Ureter (tissue), 1 donor: ENCODE measurements at places on chromosomes 1 and 21. TPM values are rescaled to one million over a fixed set of nuclear protein-coding genes. Genes with fewer than 3 reads are reported as not detected.

DNA sequence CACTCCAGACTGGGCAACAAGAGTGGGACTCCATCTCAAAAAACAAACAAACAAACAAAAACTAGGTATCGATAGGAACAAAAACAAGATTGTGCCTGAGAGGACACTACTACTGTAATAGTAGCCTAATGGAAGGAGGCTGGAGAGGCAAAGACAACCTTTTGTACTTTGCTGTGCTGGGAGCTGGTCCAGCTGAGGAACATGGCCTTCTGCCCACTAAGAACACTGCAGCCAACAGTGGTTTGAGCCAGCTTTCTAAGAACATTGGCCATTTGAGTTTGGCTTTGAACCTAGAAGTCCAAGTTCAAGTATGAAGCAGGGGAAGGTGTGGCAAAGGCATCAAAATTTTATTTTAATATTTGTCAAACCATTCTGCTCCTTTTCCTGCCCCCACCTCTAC lies 22.7 kb upstream of the RGS8 start:
- no peak for DNase-seq

DNA sequence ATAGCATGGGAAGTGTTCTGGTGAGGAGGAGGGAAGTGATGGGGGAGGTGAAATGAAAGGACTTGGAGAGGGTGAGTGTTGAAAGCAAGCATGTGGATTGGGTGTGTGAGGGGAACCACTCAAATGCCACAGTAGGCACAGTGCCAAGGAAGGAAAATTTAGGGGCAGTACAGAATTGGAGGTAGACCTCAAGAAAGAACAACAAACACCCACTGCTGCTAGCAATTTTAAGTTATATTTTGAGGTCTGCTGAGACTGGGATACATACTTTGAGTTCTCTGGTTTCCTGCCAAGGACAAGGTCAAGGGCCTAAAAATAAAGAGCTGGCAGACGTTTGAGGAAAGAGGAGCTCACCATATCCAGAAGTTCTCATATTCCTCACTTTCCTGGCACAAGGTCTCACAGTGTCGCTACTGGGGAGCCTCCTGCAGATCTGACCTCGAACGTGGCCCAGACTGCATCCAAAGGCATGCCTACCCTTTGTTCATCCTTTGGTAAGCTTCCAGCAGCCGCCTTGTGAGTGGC lies 104.0 kb downstream of the BRINP2 start:
- DNase-seq, result peak; percentile 46

DNA sequence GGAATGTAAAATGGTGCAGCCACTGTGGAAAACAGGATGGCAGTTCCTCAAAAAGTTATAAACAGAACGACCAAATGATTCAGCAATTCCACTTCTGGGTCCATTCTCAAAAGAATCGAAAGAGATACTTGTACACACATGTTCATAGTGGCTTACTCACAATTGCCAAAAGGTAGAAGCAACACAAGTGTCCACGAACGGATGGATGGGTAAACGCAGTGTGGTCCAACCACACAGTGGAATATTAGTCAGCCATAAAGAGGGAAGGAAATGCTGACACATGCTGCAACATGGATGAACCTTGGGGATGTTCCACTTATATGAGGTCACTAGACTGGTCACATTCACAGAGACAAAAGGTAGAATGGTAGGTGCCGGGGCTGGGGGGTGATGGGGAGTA lies 5.3 kb downstream of the KRTAP10-1 start:
- DNase-seq, result no peak

DNA sequence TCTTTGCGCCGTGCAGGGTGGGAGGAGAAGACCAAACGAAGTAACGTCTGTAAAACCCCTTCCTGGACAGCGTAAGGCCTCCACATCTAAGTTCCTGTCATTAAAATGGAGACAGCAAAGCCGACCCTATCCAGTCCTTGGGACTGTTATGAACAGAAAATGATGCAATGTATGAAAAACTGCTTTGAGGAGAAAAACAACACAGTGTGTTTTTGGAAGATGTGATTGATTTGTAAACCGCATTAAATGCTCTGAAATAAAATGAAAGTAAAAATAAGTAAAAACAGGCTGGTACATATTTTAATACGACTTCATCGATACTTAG lies 827 bp upstream of the URB1 start:
- DNase-seq, result no peak

DNA sequence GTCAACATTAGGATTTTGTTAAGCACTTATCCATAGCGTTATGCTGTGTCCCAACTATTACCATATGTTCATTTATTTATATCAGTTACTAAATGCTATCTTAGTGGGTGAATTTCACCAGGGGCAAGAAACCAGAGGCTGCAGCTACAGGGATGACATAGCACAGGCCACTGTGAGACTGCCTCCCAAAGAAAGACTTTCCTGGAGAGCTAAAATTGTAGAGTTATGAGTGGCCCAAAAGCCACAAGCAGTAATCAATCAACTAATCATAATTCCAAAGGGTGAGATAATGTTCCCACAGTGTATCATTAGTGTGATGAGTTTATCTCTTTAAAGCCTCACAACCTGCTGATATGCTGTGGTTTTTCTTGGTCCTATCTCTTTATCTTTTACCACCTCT lies 3.8 kb upstream of the TGFB2 start:
- no peak for DNase-seq

Gene NR5A2
- total RNA-seq, result 5.9 TPM

Gene KIF26B
- 8.0 TPM for total RNA-seq
